ENCODE measurements at places on chromosomes 16 and 17.

- DNase-seq: no peak
These were observed 1.3 kb downstream of the NAGS start for GRCh38 chr17:44005527-44006271.

DNA sequence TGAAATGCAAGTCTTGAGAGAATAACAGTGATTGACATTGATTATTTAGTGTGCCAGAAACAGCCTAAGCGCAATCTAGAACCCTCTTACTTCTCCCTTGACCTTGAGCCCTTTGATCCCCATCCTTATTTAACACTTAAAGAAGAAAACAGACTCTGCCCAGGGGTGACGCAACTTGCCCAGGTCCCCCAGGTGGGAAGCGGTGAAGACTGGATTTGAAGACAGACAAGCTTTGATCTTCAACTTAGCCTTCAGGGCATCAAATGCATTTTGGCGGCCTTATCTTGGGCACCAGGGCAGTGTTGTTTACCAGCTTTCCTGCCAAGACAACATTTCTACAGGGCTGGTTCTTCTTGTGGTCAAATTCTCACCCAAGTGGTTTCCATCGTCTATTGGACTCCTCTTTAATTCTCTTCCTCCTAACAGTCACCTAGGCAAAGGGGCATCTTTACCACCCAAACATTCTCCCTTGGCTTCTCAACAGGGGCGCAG is 8.9 kb upstream of the CIITA start:
- no peak for DNase-seq

GRCh38 chr16:11342021-11342855 is 3.0 kb upstream of the RMI2 start:
- no peak for DNase-seq

GRCh38 chr17:58083491-58084316 is 485 bp downstream of the DYNLL2 start:
- peak; percentile 49 for DNase-seq

GRCh38 chr16:59173408-59173831 is 439.3 kb upstream of the GOT2 start:
- DNase-seq: no peak

DNA sequence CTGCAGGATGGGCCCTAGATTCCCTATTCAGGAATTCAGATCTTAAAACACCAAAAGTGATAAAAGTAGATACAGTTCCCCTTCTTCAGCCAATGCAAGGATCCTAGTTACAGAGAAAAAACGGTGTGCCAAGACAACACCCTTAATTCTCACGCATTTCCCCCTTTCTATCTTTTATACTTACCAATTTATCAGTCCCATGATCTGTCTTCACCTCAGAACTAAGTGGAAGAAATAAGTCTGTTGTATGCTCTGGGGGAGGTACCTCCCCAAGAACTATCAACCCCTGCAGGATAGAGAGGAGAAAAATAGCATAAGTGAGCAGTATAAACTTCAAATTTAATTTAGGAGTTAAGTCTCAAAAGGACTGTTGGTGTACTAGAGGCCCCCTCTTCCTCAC is 83.2 kb downstream of the STH start:
- DNase-seq: no peak

- peak; percentile 35 for DNase-seq
These were observed 10.8 kb upstream of the ASB16 start for GRCh38 chr17:44159519-44160210.

DNA sequence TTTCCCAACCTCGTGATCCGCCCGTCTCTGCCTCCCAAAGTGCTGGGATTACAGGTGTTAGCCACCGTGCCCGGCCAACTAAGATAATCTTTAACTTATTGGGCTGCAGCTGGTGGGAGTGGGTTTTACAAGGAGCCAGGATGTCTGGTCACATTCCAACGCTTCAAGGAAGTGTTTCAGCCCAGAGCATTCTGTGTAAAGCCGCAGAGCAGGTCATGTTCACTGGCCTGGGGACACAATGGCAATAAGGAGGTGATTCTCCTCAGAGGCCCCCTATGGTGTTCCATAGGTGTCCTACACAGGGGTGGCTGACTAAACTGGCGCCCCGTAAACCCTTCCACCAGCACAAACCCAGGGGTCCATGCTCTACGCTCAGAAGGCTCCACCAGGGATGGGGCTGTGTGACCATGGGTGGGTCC is 1.2 kb downstream of the QPRT start:
- no peak for DNase-seq

- DNase-seq: no peak
These were observed 371.9 kb downstream of the HS3ST3B1 start for GRCh38 chr17:14672830-14673229.

GRCh38 chr16:51151961-51152663 is 1.0 kb upstream of the SALL1 start:
- peak; percentile 40 for DNase-seq

DNA sequence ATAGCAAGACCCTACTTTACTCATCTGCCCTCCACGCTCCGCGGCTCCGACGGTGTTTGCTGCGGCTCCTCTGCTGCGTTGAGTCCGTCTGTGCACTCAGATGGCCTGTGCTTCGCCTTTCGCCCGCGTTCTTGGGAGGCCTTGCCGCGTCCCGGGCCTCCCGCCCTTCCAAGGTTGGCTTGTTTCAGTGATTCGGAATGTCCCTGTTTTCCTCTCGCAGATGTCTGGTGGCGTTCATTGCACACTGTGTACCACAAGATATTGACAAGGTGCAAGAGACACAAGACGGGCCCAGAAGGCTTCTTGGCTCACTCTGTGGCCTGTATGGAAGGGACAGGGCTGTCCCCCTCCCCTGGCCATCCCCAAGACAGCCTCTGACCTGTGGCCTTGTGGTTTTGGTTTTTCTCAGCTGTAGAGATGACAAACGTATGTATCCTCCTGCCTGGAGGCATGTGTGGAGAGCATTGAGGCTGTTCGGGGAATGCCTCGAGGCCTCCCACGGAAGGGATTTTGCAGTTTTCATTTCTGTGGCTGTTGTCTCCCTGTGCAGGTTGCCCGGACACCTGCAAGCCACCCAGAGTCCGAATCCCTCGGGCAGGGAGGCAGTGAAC is 15.4 kb downstream of the MGRN1 start:
- no peak for DNase-seq

- DNase-seq: no peak
These were observed 52.7 kb upstream of the ZNF629 start for GRCh38 chr16:30839523-30840227.

DNA sequence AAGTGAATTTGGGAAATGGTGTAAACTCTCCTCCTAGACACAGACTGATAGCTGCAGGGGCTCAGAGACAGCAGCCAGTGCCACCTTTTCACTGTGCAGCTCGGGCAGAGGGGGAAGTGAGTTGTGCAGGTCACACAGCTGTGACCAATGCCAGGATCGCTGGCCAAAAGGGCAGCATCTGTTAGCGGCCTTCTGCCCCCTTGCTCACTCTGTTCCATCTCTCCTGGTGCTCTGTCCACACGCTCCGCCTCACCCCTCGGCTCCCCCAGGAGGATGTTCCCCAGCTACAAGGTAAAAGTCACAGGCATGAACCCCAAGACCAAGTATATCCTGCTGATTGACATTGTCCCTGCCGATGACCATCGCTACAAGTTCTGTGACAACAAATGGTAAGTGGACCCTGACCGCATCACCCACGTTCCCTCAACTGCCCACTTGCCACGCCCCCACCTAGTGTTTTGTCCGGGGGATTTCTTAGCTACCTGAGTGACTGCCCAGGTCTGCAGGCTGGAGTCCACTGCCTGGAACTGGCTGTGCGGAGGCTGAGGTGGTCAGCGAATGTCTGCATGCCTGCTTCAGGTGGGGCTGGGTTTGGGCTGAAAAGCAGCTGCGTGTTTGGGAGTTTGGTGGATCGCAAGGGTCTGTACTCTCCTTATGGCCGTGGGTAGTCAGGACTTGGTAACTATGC is 13.5 kb downstream of the TBX4 start:
- no peak for DNase-seq

- no peak for DNase-seq
These were observed 390.7 kb downstream of the GRIN2A start for GRCh38 chr16:9791556-9791955.

- DNase-seq: no peak
These were observed 29.1 kb downstream of the CDH13 start for GRCh38 chr16:82655720-82656490.

DNA sequence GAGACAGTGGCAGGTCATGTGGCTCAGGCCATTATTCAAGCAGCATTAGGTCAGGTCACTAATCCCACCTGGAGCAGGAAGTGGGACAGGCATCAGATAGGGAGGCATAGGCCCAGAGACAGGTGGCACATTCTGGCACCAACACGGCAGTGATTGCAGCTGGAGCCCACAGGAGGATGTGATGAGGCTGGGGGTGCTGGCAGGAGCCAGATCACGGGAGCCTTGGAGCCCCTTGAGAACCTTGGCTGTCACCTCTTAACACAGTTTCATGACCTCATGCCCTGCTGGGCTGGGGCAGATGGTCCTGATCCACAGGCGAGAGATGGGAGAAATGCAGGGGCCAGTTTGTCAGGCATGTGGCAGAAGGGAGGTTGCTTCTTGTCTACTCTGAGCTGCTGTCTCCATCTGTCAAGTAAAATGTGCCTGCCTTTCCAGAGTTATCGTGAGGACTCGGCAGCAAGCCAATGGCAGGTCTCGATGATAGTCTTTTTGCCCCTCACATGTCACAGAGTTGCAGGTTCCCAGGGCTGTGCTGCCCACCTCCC is 109.6 kb downstream of the CLEC16A start:
- no peak for DNase-seq

DNA sequence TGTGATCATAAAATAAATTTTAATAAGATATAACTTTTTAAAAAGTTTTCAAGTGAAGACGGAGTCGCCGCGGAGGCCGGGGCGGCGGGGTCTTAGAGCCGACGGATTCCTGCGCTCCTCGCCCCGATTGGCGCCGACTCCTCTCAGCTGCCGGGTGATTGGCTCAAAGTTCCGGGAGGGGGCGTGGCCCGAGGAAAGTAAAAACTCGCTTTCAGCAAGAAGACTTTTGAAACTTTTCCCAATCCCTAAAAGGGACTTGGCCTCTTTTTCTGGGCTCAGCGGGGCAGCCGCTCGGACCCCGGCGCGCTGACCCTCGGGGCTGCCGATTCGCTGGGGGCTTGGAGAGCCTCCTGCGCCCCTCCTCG is at the start of gene FOXC2:
Gene FOXC2 (plus strand): TSS at position 229 of the 365 bp plus-strand sequence. CDS start 507 bp downstream, outside the sequence.
- DNase-seq: peak; percentile 97

GRCh38 chr17:19650826-19651225 is 2.3 kb downstream of the ALDH3A2 start:
- DNase-seq: peak; percentile 37

DNA sequence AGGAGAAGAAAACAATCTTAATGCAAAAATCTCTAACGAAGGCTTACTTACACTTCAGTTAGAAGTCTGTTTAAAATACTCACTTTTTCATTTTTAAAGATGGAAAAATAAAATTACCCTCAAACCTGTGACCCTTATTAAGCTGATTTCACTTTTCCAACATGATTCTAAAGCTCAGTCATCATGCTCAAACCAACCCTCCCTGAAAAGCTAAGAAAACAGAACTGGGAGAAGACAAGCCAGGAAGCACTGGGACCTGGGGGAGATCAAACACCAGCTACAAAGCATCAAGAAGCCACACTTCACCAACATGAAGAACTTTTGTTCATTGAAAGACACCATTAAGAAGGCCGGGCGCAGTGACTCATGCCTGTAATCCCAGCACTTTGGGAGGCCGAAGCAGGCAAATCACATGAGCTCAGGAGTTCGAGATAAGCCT is 88.8 kb downstream of the LITAF start:
- DNase-seq: peak; percentile 39

- no peak for DNase-seq
These were observed 44.6 kb downstream of the SOX8 start for GRCh38 chr16:1026057-1026783.

DNA sequence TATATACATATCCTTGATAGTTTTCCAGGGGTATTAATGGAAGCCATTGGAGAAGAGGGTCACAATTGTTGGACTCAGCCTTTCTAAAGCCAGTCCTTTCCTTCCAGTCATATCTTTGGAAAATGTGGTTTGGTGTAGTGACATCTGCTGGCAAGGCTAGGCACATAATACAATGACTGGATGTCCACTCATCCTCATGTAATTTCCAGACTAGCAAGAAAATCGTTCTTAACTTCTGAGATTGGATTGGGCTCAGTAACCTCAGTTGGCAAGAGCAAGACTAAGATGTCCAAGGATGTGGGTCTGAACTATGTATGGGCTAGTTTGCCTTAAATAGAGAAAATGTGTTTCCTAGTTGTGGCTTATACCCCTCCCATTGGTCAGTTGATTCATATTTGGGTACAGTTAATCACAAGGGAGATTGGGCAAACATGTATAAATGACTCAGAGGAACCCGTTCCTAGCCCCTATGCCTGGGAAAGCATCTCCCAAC is 8.7 kb upstream of the KAT7 start:
- DNase-seq: peak; percentile 79

- no peak for DNase-seq
These were observed 30.7 kb upstream of the ICAM2 start for GRCh38 chr17:64051153-64051552.

- no peak for DNase-seq
These were observed 1.5 kb downstream of the CD68 start for GRCh38 chr17:7580604-7581575.

DNA sequence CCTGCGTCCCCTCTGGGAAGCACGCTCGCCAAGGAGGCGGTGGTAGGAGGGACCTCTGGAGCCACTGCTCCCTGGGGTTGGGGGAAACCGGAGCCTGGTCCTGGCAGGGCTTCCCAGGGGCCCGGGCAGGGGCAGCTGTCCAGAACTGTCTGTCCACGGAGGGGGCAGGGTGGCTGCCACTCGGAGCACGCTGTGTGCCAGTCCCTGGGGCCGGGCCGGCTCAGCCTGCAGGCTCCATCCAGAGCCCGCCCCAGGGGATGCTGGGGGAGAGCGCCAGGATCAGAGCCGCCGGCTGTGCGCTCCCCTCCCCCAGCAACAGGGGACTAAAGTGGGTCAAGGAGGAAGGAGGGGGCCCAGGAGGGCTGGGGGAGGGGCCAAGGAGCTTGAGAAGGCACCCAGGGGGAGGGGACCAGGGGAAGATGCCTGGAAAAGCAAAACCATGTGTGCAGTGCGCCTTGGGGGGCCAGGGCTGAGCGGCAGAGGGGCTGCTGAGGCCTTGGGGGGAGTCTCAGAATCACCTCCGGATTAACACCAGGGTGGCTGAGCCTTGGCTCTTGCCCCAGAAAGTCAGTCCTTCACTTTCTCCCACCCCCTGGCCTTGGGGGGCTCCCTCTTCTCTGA is 21.3 kb downstream of the ZNF423 start:
- no peak for DNase-seq

GRCh38 chr17:44176671-44177501 is 6.4 kb downstream of the ASB16 start:
- no peak for DNase-seq

DNA sequence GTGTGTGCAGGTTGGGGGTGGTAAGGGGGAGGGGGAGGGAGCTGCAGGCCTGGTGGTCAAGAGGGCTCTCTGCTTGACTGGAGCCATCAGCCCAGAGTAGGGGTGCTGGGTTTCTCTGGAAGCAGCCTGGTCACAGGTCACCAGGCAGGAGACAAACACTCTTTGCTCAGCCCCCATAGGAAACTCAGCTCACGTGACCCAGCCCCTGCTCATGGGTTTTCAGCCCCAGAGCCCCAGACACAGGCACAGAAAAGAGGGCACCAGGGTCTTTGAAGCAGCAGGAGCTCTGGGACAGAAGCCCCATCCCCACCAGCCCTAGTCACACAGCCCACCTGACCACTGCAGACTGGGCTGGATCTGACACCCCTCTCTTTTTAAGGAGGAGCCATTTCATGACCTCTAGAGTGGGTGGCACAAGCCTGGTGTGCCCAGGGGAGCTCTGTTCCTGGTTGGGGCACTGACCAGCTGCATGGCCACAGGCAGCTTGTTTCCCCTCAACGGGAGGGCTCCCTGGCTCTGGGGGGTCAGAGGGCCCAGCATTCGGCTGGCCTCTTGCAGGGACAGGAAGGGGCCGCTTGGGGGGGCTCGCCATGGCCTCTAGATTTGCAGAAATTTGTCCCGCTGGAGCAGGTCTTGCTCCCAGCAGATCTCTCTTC is 13.8 kb upstream of the CD79B start:
- no peak for DNase-seq

GRCh38 chr16:67244387-67245185 is 2.7 kb downstream of the FHOD1 start:
- DNase-seq: peak; percentile 68

All from fibroblast of lung (primary cell).